ENCODE measurements at places on chromosomes 5 and 9.

DNA sequence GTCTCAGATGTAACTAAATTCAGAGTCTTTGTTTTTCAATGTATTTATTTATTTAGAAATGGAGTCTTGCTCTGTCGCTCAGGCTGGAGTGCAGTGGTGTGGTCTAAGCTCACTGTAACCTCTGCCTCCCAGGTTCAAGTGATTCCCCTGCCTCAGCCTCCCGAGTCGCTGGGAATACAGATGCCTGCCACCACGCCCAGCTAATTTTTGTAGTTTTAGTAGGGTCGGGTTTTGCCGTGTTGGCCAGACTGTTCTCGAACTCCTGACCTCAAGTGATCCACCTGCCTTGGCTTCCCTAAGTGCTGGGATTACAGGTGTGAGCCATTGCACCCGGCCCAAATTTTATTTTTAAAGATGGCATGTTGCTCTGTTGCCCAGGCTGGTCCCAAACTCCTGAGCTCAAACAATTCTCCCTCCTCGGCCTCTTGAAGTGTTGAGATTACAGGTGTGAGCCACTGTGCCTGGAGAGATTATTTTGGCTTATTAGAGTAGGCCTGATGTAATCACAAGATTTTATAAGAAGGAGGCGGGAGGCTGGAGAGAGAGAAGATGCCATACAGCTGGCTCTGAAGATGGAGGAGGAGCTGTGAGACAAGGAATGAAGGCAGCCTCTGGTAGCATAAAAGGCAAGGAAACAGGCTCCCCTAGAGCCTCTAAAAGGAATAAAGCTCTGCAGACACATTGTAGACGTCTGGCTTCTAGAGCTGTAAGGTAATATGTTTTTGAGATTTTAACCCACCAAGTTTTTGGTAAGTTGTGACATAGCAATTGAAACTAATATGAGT is 12.9 kb upstream of the KLF9 start:
- DNase-seq, result peak; percentile 6

- DNase-seq, result peak; percentile 86
These were observed 3.9 kb downstream of the CCDC183 start for GRCh38 chr9:136799854-136800657.

DNA sequence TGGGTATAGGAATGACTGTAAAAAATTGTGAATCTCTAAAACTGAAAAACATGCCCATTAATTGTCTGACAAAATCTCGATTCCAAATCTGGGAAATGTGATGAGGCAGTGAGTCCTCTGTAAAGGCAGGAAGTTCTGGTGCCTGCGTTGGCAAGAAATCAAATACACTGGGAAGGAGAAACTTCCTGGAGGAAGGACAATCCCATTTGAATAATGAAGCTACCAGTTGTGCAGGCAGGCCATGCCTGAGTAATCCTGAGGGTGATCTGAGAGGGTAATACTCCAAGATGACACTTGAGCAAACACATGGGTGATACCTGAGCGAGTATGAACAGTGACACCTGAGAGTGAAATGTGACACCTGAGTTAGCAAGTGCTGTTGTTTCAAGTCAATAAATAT is 49.7 kb downstream of the KIF24 start:
- peak; percentile 26 for DNase-seq

DNA sequence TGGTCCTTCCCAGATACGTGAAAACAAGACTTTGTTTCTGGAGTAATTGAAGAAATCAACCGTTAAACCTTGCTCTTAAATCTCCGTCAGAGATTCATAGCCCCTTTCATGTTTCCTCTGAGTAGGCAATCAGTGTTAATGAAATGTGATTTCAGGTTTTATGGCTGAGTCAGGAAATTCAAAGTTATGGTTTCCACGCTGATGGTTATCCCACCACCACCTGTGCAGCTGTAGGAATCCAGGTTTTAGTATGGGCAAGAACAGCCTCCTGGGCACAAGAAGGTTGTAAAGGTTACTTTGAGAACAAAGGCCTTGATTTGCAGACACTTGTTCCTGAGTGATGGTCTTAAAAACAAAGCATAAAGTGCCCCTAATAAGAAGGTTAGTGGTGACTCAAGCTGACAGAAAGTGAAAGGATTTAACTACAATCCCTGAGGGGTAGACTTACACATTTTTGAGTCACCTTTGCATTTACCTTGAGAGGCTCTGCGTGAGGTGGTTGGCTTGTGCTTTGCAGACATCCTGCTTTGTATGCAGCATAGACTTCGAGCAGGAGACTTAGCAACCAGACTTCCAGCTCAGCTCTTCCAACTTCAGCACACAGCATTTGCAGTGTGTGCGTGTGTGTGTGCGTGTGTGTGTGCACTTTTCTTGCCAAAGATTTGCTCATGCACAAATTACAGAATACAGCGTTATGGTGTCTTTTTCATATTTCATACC is 159.6 kb downstream of the TLE4 start:
- no peak for DNase-seq

DNA sequence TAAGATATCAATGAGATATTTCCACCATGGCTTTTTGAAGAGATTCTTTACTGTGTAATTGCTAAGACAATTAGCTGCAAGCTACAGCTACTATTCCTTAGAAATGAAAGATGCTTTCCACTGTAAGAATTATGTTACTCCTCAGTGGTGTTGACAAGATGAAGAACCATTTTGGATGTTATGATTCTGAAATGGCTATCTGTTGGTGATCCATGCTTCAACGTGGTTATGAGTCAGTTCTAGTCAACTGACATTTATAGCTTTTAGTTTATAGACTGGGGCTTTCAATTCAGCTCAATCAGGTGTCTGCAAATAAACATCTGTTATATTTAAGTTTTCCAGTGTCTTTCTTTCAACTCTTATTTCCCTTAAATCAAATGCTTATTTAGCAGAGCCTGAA is 93.7 kb downstream of the SGCD start:
- no peak for DNase-seq

- peak; percentile 59 for DNase-seq
These were observed 2.1 kb upstream of the NFIB start for GRCh38 chr9:14315875-14316601.

DNA sequence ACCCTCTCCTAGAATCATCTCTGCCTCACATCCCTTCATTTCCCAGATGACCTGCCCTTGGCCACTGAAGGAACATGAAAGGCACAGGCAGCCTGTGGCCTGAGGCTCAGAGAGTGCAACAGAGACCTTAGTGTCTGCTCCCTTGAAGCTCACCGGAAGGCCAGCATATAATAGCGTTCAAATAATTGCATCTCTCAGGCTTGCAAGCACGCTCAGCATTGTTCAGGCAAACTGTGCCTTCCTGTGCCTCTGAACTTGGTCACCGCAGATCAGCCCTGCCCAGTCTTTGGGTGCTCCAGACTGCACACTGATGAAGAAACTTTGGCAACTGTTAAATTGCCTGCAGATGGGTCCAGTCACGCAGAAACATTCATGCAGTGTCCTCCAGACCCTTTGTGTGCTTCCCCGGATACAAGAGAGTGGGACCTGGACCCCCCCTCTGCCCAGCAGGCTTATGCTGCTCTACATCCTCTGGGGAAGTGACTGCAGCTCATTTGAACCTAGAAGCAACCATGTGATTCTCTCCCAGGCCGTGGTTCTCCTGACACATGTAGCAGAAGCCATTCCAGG is 216.0 kb upstream of the ANKRD55 start:
- no peak for DNase-seq

GRCh38 chr5:97844797-97845196 is 661.8 kb upstream of the RIOK2 start:
- no peak for DNase-seq

GRCh38 chr9:85471791-85472190 is 270.0 kb downstream of the AGTPBP1 start:
- no peak for DNase-seq

- no peak for DNase-seq
These were observed 144.6 kb upstream of the ZNF366 start for GRCh38 chr5:72651779-72652178.

DNA sequence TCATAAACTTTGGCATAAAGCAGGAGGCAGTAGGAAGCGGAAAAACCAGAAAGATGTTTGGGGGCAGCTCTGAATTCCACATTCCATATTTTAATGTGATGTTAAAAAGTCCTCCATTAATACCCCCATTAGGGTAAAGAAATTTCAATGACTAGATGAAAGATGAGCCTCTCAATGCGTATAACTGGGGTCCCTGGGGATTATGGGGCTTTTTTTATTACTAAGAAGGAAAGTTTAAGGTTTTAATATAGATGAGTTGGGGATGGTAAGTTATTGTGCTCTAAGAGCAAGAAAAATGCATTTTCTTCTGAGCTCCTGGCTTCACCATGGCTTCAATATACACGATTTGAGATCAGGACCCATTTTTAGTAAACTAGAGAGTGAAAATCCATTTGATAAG is 321.9 kb downstream of the CDK5RAP2 start:
- no peak for DNase-seq

DNA sequence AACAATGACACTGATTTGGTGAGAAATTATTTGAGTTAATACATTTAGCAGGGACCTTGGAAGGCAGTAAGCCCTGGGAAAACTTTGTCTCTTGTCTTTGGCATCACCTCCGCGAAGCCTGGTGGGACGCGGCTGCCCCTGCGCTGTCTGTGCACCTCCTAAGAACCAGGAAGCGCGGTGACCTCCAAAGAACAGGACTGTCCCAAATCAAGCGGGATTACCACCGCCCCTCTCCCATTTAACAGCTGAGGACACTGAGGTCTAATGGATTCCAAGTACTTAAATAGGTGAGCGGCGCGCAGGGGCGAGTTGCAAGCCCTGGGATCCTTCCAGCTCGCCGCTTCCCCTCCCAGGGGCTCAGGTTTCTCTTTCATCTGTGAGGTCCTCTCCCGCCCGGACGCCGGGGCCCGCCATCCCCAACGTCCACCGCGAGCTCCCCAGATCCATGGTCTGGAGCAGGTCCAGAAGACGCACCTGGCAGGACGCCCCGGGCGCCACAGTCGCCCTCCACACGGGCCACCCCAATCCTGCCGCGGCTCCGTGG is 432 bp downstream of the STARD4 start:
- peak; percentile 39 for DNase-seq
